Left lobe of liver (tissue), 2 donors: ENCODE measurements at places on chromosomes 6 and 20. TPM values are rescaled to one million over a fixed set of nuclear protein-coding genes. Genes with fewer than 3 reads are reported as not detected.

DNA sequence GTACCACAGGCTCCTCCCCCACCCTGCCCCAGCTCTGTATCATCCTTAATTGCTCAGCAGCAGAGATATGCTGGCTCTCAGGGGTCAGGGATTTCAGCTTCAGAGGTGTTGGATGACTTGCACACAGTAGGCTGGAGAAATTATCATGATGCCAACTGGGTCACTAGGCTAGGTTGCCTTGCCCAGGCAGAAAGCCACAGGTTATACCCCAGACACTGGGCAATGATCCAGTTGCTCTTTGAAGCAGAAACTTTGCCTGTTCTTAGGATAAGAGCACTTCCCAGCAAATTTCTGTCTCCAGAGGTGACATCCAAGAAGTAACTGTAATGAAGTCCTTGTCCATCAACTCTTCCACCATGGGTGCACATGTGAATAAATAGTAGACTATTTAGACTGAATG, 38.3 kb upstream of the SCML4 start:
- no peak for DNase-seq

Gene OR2H1
- not detected for total RNA-seq

DNA sequence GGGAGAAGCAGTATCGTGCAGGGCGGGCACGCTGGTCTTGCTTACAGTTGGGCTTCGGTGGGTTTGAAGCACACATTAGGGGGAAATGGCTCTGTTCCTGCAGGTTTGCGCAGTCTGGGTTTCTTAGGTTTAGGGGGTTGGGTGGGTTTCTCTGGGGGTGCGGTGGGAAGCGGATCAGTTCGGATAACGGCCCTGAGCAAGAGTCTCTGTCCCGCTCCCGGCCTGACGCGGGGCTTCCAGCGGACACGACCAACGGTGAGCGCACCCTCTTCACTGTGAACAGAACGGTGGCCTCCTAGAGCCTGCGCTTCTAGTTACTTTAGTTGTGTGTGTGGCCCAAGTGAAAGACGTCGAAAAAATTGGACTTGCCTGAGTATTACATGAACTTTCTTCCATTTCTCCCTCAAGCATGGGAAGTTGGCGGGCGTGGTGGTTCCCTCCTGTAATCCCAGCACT, 635 bp upstream of the ELOVL2 start:
- no peak for DNase-seq

- DNase-seq = no peak
Observed at GRCh38 chr6:152189736-152190135, 382.3 kb downstream of the ESR1 start.

GRCh38 chr20:61015602-61016001, 236.5 kb upstream of the CDH4 start:
- DNase-seq = no peak

DNA sequence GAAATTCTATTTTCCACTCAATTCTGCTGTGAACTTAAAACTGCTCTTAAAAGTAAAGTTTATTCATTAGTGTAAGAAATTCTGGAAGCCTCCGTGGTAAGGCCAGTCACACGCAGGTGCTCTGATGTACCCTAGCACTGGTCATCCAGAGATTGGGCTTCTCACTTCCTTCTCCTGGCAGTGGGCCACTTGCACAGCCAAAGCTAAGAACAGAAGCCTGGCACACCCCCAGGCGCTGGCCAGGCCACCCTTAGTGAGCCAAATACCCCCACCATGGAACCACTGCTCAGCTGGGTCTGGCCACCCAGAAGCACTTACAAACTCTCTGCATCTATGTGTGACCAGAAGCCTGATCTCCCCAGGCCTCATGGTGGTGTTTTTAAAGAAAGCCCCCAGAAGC, 35.3 kb upstream of the ARFGEF2 start:
- DNase-seq = no peak

Gene SLC35F1
- total RNA-seq = not detected

GRCh38 chr6:36755435-36756348, 58.1 kb downstream of the RAB44 start:
- DNase-seq = no peak

- DNase-seq = no peak
Observed at GRCh38 chr20:397432-398237, 10.5 kb upstream of the RBCK1 start.

Gene TMEM200A
- 0.10 TPM for total RNA-seq
